HS-27A (cell line): ENCODE measurements at places on chromosomes 5 and 9.
A peak's percentile ranks its signal among the peaks of the same experiment; 100 is the strongest.

- DNase-seq = no peak
Observed at GRCh38 chr5:95327211-95327610, 42.3 kb upstream of the MCTP1 start.

DNA sequence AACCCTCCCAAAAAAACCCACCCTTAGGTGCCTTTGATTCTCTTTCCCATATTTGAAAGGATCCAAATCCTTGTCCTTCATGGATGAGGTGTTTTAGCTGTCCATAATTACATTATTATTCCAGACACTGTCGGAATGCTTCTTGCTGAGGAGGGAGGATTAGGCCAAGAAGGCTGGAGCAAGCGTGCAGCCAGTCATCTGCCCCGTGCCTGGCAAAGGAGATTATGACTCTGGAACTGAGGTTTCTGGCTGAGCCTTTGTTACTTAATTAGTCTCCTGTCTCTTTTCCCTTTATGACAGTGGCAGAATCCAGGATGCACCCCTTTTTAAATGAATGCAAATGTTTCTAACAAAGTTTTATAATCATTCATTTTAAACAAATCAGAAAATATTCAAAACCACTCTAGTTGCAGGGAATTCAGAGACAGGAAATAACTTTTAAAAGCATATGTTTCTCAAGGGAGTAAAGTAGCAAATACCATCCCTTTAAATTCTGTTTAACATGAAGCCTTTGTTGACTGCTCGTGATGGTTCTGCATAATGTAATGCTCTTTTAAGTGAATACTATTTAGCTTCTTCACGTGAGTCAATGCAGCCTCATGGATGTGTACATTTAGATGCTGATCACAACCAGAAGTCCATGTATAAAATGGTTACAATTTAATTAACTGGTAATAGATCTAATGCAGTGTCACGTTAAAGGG is 69.8 kb downstream of the GALNT10 start:
- DNase-seq = no peak

GRCh38 chr5:373710-374602 is 52.4 kb downstream of the AHRR start:
- no peak for DNase-seq

GRCh38 chr9:107907255-107907654 is 417.7 kb upstream of the KLF4 start:
- DNase-seq = no peak

GRCh38 chr5:172407241-172407691 is 47.1 kb downstream of the SH3PXD2B start:
- no peak for DNase-seq

DNA sequence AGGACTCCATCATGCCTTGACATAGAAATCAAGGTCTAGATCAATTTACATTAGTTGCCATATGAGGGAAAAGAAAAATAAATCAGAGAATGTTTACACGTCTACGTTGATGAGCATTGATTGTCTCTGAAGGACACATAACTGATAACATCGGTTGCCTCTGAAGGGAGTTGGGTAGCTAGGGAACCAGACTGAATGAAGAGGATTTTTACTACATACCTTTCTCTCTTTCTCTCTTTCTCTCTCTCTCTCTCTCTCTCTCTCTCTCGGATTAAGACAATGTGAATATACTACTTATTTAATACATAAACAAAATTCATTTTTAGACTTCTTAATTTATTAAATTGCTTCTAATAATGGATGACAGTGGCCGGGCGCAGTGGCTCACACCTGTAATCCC is 118.4 kb upstream of the DAPK1 start:
- DNase-seq = no peak

DNA sequence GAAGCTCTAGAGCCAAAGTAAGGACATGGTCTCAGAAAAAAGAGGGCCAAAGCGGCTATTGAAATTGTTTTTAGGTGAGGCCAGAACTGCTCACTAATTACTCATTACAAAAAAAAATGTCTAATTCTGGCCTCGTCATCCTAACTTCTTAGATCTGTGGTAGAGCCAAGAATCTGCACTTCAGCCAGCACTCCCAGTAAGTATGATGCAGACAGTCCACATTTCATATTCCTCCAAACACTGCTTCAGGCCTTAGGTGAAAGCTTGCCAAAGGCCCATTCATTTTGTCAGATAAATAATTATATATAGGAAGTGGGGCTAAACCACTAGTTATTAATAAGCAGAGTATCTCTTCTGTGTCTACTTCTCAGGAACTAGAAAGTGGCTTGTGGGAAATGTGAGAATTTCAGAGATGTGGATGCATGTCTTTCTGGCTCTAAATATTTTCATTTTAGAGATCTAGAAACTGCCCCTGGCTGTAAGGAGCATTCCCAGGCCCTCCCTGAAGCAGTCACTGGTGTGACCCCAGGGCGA is 554.0 kb downstream of the TLE4 start:
- DNase-seq = no peak

- DNase-seq = no peak
Observed at GRCh38 chr9:125960626-125961025, 213.5 kb downstream of the PBX3 start.

GRCh38 chr5:94268226-94268625 is 350.2 kb downstream of the KIAA0825 start:
- DNase-seq = no peak

DNA sequence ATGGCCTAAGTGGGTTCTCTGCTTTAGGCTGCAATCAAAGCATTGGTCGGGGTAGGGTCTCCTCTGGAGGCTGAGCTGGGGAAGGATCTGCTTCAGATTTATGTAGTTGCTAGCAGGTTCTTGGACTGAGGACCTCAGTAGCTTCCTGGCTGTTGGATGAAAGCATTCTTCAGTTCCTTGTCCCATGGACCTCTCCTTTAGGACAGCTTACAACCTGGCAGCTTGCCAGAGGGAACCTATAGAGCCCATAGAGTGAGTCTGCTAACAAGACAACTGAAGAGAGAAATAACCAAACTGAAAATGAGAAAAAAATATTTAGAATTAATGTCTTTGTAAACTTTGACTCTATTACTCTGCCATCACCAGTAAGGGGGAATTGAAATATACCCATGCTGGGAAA is 12.4 kb downstream of the MRPS30 start:
- DNase-seq = no peak

GRCh38 chr9:97749928-97750327 is 52.8 kb upstream of the XPA start:
- no peak for DNase-seq

DNA sequence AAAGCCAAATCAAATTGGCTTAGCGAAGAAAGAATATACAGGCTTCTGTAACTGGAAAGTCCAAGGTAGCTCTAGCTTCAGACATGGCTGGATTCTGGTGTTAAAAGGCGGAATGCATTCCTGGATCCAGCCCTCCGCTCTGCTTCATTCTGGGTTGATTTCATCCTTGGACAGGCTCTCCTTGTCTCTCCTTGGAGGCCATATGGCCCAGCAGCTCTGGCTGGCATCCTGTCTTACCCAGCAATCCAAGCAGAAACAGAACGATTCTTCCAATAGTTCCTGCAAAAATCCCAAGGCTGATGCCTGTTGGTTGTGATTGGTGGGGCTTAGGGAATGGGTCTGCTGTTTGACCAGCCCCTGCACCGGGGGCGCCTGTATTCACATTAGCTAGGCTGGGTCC is 37.0 kb upstream of the SAP30L start:
- DNase-seq = no peak

DNA sequence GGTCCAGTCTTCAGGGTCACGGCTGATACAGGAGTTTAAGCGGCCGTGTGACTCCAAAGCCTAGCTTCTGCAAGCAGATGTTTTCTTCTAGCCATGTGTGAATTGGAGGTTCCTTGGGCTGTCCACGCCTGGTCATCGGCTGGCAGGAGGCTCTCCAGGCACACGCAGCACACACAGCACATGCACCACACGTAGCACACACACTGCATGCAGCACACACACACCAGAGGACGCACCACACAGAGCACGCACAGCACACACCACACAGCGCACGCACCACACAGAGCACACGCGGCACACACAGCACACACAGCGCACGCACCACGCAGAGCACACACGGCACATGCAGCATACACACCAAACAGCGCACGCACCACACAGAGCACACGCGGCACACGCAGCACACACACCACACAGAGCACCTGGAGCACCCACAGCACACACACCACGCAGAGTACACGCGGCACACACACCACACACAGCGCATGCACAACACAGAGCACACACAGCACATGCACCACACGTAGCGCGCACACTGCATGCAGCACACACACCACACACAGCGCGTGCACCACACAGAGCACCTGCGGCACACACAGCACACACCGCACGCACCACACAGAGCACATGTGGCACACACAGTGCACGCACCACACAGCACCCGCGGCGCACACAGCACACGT is 234.3 kb downstream of the FANCC start:
- DNase-seq = no peak

- no peak for DNase-seq
Observed at GRCh38 chr9:27963836-27964235, 390.6 kb upstream of the C9orf72 start.

- no peak for DNase-seq
Observed at GRCh38 chr5:127203818-127204217, 86.8 kb upstream of the MEGF10 start.

DNA sequence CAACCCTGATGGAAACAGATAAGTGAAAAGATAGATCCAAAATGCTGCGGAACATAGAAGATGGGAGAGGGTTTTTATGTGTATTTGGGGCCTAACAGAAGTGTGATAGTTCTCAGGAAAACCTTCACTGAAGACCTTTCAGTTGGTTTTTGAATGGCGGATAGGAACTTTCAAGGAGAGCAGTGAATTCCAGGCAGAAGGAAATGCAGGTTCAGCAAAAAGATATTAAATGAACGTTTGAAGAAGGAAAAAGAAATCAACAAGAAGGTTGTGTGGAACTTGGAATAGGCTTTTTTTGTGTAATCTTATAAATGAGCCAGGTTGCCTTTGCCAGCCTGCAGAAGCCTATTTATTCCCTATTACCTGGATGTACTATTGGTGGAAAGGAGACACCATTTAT is 2.1 kb downstream of the PPIP5K2 start:
- DNase-seq = no peak

DNA sequence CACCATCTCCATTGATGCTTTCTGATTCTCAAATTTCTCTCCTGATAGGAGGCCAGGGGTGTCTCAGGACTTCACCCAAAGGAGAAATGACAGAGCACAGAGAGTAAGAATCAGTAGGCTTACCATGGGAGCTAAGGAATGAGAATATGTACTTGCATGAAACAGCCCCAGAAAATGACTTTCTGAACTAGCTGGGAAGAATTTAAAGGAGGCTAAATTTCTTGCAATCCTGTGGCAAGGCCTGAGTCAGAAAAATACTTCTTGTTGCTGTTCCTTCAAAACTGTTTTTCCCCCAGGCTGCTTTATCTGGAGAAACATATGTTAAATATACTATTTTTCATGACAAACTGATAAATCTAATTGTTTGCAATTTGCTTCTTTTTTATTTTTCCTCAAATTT is 53.4 kb upstream of the FBXL7 start:
- no peak for DNase-seq

GRCh38 chr5:118551031-118551430 is 437.3 kb downstream of the DTWD2 start:
- no peak for DNase-seq

- no peak for DNase-seq
Observed at GRCh38 chr5:72268753-72269410, 51.2 kb downstream of the MRPS27 start.

- DNase-seq = no peak
Observed at GRCh38 chr5:37214550-37214949, 34.6 kb downstream of the CPLANE1 start.

DNA sequence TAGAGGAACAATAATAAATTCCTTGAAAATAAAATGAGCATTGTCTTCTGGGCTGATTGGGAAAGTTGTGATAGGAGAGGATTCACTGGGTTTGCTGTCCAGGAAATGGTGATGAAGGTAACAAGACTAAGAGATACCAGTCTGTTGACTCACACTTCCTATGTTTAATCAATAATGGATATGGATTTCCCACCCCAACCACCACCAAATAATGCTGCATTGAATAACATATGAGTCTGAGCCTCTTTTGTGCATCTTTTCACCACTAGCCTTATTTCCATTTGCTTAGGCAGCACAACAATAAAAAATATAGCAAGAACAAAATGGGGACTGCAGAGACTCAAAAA is 120.2 kb upstream of the NFIB start:
- DNase-seq = no peak

DNA sequence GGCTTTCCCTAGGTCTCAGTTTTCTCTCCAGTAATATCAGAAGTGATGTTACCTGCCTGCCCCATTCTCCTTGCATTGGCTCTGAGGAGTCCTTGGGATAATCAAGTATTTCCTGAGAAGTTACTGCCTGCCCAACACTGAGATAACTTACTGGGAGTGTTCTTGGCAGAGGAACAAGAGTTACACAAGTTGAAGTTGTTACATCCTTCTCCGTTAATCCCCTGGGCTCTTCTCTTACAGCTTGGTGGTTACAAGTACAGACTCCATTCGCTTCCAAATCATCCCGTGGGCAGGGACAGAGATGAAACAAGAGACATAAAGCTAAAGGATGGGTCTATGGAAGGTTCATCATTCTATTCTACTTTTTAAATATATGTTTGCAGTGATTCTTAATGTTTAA is 74.1 kb upstream of the SAP30L start:
- no peak for DNase-seq

GRCh38 chr9:134660407-134660806 is 18.8 kb downstream of the COL5A1 start:
- no peak for DNase-seq

DNA sequence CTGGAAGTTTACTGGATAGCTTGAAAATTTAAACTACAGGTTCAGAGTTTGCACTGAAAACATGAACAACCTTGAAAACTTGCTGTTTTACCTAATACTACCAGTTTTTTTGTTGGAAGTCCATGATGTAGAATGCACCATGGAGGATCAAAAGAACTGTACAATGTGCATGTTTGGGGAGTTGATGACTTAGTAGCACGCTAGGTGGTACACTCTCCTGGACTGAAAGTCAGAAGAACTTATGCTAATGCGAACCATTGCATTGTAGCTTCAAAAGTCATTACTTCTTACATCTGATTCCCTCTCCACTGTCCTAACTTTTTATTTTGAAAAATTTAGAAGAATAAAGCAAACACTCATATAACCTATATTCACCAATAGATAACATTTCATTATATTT is 211.0 kb downstream of the OSTF1 start:
- peak; percentile 1 for DNase-seq

GRCh38 chr5:59188419-59189225 is 605.7 kb downstream of the RAB3C start:
- DNase-seq = no peak

DNA sequence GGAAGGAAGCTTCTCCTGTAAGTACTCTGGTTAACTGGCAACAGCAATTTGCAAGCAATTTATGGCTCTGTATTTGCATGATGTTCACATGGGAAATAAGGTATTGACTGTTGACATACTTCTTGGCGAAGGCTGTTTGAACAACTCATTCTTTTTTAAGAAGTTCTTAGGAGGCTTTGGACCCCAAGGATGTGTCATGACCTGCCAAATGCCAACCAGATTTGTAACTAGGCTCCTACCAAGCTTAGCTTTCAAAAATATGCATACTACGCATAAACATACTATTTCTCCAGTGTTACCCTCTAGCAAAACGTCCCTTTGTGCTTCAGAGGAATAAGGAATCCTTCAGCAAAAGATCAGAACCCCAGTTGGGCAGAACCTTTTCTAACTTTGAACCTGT is 165.2 kb upstream of the MSX2 start:
- DNase-seq = no peak
